Islet precursor cell (in vitro differentiated cells): ENCODE measurements at places on chromosomes 3 and 15.
A peak's percentile ranks its signal among the peaks of the same experiment; 100 is the strongest.

- DNase-seq, result no peak
These were observed 345.9 kb downstream of the FOXP1 start for GRCh38 chr3:71237672-71238071.

- DNase-seq, result no peak
These were observed 719 bp downstream of the FEZF2 start for GRCh38 chr3:62372621-62373041.

DNA sequence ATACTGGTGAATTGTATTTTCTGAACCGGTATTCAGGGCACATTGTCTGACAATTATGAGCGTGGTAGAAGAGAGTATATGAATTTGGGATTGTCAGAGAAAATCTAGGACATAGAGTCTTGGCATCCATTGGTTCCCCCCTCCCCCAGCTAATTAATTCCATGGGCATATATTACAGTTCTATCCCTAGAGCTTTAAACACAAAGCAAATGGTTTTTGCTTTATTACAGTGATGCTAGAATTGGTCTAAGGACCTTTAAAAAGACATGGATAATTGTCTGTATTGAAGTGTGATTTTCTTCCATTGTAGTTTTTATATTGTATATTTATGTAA, 91.3 kb downstream of the FNDC3B start:
- DNase-seq, result no peak

GRCh38 chr3:146640955-146641867, 36.1 kb upstream of the PLSCR5 start:
- peak; percentile 50 for DNase-seq

- no peak for DNase-seq
These were observed 458.1 kb upstream of the RASGRP1 start for GRCh38 chr15:39022532-39023305.

DNA sequence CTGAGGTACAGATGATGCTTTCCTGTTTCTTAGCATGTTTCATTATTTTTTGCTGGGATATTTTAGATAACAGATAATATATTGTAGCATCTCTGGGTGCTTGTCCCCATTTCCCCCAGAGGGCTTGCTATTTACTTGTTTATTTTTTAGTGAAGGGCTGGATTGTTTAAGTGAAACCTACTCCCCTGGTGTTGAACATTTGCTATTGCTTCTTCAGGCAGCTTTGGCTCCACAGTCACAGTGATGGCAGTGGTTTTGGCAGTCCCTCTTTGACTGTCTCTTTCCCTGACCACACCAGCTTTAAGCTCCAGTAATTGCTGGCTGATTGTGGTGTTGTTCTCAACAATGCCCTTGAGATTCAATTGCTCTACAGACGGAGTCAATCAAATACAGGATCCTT, 128.9 kb downstream of the KLF13 start:
- no peak for DNase-seq

DNA sequence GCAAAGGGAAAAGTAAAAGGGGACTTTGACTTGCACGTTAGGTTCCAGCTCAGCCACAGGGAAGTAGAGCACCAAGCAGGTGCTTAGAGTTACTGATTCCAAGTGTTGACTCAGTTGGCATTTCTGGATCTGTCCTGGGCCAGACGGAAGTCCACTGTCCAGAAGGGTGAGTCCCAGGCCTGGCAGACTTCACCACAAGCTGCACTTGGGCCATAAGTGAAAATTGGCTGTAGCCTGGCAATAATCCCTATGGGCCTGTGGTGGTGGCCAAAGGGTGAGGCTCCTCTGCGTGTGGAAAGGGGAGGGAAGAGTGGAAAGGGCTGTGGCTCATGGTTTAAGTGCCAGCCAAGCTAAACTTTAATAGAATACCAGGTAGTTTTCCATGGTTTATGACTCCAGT, 121.5 kb downstream of the DTWD1 start:
- no peak for DNase-seq

DNA sequence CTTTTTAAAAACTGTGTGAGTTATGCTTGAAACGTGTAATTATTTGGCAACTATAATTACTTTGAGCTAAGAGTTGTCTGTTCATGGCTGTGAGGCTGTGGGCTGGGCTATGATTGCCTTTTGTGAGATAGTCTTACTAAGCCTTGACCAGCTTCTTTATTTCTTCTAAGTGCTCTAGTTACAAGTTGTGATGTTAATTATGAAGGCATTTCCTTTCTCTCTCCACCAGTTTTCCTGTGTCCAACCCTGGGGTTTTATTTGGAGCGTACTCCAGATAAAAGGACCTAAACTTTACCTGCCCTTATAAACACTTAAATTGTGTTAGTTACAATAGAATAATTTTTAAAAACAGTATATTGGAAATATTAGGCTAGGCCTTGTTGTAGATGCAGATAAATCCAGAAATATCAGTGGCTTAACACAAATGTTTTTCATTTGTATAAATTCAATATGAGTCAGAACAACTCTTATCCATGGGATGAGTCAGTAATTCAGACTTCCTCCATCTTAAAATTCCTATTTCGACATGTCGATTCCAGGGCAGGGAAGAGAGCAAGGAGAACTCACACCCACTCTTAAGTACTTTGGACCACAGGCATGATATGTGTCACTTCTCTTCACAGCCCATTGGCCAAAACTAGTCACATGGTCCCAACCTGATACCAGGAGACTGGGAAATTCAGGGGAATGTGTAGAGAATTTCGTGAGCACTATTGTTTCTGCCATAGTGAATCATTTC, 17.0 kb downstream of the TMEM62 start:
- no peak for DNase-seq

DNA sequence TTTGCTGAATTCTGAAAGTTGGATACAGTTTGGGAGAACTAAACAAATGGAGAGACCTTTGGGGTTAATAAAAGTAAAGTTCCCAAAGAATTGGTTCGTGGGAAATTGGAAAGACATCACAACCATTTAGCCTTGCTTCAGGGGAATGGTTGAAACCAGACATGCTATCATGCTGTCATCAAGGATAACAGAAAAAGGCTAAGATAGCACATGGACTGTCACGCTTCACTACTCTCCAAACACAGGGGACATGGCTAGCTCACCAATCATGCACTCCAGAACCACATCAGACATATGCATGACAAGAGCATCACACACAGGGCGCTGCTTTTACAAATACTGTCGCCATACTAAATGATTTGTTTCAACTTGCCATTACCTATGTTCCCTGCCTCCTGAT, 671.7 kb upstream of the ROBO1 start:
- no peak for DNase-seq
